Activated CD8-positive, alpha-beta memory T cell treated with anti-CD3 and anti-CD28 coated beads, Interleukin-2, amount 50 U/mL, for 48 hours (primary cell): ENCODE measurements at places on chromosomes 12 and 14.

DNA sequence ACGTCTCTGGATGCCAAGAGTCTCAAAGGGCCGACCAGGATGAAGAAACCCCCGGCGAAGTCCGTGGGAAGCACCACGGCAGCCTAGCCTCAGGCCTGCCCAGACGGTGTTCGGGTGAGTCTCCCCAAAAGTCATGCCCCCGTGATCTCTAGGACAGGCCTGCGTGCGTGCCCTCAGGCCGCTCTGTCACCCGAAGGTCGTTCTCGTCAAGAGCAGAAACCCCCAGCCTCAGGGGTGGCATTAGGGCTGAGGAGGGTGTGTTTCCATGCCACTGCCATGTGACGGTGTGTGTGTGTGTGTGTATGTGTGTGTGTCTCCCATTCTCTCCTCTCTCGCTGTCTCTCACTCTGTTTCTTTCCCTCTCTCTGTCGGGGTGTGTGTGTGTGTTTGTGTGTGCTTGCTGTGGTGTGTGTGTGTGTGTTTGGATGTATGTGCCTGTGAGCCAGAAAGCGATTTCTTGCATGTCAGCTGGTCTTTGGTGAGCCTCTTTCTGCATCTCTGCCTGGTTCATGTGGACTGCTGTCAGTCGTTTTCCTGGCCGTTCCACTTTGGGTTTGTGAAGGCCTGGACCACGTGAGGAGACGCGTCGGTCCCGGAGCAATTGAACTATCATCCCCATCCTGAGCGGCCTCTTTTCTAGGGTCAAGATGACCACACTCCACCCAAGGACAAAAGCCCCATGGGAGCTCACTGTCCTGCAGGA lies 772.5 kb upstream of the ALG10B start:
- DNase-seq, result no peak

DNA sequence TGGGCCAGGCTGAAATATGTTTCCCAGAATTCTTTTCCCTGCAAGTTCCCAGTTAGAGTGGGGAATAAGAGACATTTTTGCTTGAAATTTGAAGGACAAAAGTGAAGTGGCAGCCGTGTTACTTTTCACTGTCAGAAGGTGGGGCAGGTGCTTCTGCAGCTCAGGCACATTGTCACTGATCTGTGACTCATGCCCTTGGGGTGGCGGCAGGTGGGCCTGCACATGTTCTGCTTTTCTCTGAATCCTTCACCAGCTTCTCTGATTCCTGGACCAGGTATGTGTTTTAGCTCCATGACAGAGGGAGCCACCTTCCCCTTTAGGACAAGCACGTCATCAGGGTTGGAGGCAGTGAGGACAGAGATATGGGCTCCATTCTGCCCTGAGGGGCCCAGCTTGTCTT lies 11.7 kb upstream of the KCNA5 start:
- DNase-seq, result no peak

- no peak for DNase-seq
Observed at GRCh38 chr12:21715386-21715785, 57.7 kb upstream of the LDHB start.

DNA sequence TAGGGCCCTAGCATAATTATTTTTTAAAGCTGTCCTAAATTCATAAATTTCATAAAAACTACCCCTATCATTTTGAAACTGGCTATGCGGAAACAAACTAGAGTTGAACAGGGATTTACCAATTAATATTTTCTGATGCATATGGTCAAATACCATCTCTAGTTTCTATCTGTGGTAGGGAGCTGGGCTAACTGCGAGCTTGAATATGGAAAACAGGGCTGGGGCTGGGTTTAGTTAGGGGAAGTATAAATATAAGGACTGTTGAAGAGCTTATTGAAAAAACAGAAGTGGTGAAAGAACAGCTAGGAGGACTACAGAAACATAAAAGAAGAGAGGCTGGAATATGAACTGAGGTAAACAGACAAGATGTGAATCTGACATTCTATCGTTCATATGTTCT lies 91.8 kb downstream of the SLC38A1 start:
- no peak for DNase-seq

- DNase-seq, result no peak
Observed at GRCh38 chr12:286531-287300, 24.1 kb upstream of the SLC6A13 start.

- no peak for DNase-seq
Observed at GRCh38 chr14:100873096-100873482, 30.4 kb downstream of the RTL1 start.

DNA sequence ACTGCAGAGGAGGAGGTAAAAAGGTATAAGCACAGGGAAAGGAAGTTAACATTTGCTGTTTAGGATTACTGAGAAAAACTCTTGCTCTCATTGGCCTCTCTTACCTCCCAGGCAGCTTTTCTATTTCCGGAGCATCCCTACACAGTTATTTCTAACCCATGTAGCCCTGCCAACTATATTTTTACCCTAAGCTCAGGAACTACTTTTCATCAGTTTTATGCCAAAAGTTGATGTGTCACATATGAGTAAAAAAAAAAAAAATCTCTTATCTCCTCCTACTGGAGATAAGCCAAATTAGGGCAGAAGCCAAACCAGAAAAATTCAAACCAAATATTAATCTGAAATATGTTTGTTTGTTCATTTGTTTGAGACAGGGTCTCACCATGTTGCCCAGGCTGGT lies 34.4 kb upstream of the PSMA6 start:
- no peak for DNase-seq

GRCh38 chr14:44404036-44404435 lies 103.0 kb downstream of the FSCB start:
- DNase-seq, result no peak

DNA sequence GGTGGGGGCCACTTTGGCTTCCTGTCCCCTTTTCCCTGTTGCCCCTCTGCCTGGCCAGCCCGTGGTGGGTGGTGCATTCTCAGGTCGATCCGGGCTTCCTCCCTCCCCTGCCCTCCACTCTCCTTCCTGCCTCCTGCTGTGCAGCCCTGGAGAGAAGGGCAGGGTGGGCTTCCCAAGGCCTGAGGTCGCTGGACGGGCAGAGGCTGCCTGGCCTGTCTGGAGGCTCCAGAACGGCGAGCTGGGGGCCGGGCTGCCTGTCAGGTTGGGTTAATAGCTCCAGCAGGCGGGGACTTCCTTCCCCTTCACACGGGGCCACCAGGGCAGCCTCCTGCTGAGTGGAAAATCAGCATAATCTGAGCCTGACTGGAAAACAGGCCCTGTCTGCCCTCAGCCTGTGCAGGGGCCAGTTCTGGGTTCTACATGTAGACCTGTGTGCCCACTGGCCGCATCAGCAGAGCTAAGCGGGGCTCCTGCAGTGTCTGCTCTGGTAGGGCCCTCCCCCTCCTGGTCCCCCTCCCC lies 11.3 kb downstream of the KIF26A start:
- no peak for DNase-seq

DNA sequence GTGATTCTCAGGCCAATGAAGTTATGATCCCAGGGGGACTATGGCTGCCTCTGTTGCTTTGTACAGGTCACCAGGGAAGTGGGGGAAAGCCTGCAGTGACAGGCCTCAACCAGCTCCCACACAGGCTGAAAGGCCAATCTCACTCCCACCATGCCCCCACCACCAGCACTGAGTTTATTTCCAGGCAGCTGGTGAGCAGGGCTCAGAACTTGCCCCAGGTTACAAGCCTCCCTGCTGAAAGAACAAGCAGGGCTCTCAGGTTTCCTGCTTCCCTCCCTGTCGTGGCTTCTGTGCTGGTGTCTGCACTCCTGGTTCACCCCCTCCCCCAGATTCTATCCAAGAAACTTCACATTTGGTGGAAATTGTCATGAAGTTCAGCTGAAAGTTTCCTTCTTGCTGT lies 260.3 kb downstream of the CCDC59 start:
- no peak for DNase-seq

GRCh38 chr12:113700943-113701342 lies 229.3 kb upstream of the LHX5 start:
- no peak for DNase-seq

DNA sequence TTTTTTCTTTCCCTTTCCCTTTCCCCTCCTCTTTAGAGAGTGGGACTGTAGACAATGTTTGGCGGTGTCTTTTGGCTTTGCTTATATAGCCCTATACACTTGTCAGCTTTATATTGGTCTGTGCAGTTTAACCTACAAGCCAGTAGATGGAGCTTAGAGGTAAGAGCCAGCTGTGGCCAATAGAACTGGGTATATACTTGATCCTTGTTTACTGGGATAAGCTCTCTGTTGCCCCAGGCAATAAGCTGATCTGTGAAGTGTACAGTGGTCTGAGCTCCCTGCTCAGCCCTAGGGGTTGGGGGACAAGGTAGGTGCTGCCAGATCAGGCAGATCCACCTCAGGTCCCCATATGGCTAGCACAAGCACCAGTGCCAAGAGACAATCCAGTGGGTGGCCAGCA lies 434.1 kb downstream of the NOVA1 start:
- no peak for DNase-seq

DNA sequence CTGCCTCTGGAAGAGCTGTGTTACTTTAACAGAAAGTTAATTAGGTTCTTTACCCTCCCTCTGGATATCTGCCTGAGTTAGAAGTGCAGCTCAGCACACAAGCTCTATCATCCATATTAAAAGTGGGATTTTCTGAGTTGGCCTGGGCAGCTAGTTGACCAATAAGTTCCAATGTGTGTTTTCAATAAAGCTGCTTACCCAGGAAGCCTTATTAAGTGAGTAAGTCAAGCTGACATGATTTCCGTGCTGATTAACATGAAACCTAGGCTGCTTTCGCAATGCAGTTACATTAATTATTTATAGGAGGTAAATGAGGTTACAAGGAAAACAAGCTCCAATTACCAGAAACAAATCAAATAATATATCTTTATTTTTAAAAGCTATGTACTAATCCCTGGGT lies 4.8 kb downstream of the NEUROD4 start:
- DNase-seq, result no peak

DNA sequence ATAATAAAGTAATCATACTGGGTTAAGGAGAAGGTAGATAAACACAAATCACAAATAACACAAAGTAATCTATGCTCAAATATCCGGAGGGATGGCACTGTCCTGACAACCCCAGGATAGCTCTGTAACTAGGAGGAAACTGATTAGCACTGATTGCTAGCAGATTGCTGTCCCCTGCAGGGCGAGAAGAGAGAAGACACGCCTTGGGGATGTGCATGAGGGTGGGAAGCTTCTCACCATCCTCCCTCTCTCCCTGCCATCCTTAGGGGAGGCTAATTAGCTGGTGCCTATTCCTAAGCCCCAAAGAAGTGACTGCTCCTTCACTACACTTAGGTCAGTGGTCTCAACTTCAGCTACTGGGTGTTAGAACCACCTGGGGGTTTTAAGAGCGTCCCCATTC lies 27.0 kb upstream of the TMEM260 start:
- DNase-seq, result no peak

- DNase-seq, result peak; percentile 40
Observed at GRCh38 chr12:1930803-1931597, 12.5 kb upstream of the CACNA2D4 start.

DNA sequence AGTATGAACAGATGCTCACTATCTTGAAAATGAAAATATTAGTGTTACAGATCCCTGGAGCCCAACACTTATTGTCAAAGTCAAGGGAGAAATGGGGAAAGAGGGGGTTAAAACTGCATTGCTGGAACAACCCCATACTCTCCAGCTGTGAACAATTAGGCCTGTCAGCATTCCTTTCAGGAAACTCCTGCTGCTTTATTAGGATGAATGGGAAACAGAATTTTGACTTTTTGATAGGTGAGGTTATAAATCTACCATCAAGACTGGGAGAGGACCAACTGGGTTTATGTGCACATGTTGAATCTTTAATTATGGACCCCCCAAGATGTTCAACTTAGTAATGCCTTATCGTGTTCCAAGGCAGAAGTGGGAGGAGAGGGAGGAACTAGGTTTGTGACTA lies 85.0 kb downstream of the TMTC1 start:
- DNase-seq, result no peak

- no peak for DNase-seq
Observed at GRCh38 chr12:86265329-86265695, 9.1 kb upstream of the MGAT4C start.

GRCh38 chr12:131385313-131386166 lies 325.4 kb upstream of the SFSWAP start:
- no peak for DNase-seq
